Psoas muscle (tissue), 8 donors: ENCODE measurements at places on chromosomes 5 and 9.

DNA sequence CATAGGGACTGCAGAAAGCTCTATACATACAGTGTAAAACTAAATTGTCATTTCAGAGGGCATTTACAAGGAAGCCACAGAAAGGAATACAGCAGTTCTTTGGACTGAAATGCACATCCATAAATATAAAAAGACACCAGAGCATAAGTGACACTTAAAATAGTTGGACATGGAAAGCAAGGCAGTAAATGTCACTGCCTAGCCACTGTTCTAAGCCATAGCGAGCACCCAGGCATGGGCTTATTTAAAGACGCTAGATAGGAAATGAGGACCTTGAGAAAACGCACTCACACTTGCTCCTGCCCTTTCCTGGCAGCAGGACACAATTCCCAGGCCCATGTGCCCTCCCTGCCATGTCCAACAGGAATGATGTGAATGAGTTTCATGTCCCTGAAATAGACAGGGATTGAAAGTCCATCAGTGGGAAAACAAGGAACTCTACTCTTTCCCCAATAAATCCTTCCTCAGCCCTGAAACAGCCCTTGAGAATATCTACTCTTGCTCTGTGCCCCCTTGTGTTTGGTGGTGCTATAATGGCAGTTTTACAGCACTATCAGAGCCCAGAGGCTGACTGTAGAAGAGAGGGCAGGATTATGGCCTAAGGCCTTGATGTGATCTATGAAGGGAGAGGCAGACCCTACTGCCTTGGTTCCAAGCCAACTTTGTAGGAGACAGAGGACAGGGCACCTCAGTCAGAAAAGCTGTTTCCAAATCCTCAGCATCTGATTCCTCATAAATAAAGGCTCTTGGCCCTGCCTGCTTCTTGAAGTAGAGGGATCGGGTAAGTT, 182.9 kb downstream of the SAXO1 start:
- DNase-seq = no peak

- no peak for DNase-seq
These were observed 26.2 kb upstream of the HSPA9 start for GRCh38 chr5:138601444-138601843.

DNA sequence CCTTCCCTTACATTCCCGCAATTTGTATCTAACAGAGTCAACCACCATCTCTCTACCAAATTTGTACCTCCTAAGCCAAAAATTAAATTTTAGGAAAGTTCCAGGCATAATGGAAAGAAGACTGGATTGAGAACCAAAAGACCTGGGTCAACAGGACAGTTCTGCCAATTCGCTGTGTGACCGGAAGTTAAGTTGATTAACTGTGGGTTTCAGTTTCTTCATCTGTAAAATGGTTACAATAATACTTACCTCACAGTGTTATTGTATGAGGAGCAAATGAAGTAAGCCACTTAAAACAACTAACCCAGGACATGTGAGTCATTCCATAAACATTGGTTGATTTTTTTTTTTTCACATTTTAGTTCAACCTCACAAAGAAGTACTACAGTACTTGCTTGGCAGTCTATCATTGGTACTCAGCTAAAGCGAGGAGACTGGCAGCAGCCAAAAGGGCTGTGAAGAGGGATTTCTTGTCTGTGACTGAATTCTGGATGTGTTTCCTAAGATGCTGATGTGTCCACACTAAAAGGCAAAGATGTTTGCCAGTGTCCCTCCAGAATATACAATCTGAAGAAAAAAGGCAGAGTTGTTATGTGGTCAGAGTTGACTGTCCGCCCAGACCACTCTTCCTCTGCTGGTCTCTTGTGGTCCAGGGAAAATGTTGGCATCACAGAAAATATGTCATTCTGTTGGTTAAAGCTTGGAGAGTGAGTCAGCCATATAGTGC, 198.6 kb downstream of the TLE1 start:
- DNase-seq = no peak

DNA sequence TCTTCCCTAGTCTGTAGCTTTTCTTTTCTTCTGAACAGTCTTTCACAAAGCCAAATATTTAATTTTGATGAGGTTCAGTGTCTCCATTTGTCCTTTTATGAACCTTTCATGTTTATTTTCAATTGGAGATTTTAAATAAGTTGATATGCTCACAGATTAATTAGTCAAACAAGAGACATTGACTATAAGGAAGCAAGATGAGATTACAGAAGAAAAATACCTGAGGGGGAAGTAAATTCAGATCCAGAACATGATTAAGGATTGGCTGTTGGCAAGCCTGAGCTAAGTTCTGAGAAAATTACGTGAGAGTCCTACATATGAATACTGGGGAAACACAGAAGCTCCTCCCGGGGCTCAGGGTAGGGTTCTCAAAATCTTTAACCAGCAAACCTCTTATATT, 1039.8 kb upstream of the SEMA6A start:
- no peak for DNase-seq

- no peak for DNase-seq
These were observed 49.9 kb upstream of the HSPA9 start for GRCh38 chr5:138625134-138625533.

DNA sequence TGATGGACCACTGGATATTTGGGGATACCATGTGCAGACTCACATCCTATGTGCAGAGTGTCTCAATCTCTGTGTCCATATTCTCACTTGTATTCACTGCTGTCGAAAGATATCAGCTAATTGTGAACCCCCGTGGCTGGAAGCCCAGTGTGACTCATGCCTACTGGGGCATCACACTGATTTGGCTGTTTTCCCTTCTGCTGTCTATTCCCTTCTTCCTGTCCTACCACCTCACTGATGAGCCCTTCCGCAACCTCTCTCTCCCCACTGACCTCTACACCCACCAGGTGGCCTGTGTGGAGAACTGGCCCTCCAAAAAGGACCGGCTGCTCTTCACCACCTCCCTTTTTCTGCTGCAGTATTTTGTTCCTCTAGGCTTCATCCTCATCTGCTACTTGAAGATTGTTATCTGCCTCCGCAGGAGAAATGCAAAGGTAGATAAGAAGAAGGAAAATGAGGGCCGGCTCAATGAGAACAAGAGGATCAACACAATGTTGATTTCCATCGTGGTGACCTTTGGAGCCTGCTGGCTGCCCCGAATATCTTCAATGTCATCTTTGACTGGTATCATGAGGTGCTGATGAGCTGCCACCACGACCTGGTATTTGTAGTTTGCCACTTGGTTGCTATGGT, 54.5 kb upstream of the HNRNPA0 start:
- no peak for DNase-seq

DNA sequence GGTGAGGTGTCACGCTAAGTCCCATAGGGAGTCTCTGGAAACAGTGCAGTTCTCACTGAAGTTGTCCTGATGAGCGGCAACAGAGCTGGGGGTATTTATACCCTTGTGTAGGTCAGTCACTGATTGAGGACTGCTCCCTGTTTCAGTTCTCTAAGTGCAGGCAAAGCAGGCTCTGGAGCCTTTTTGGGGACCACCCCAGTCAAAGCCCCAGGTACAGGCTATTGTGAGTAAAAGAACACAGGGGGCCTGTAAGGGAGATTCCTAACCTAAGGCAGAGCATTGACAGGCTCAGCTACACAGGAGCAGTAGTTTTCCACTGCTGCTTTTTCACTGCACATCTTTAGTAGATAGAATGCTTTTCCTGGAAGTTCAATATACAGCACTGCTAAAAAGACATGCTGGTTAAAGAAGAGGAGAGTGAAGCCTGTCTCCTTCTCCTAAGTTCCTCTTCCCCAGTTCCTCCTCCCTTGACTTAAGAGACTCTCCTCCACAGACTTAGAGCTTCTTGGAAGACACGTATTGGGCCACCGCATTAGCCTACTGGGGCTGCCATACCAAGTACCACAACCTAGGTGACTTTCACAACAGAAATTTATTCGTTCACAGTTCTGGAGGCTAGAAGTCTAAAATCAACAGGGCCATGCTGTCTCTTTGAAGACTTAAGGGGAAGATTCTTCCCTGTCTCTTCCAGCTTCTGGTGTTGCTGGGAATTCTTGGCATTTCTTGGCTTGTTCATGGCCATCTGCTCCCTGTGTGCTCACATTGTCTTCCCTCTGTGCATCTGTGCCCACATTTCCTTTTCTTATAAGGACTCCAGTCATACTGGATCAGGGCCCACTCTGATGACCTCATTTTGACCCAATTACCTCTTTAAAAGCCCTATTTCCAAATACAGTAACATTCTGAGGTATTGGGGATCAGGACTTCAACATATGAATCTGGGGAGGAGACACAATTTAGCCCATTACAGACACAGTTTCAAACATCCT, 221.0 kb downstream of the ESM1 start:
- no peak for DNase-seq

GRCh38 chr5:35794328-35794619, 62.4 kb upstream of the IL7R start:
- no peak for DNase-seq

DNA sequence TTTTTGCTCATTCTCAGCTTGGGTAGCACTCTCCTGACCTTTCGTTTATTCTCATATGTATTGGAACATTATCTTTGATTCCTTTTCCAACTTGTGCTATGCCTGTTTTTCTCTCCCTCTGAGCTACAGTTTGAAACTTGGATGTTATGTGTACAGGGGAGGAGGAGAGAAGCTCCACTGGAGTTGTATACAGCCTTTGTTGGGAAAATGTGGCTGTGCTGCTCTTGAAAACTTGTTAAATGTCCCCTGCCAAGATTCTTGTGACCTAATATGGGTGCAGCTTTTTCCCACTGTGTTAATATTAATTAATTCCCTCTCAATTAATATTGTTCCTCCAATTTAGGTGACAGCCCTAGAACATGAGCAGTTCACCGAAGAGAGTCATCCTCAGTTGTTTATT, 235.4 kb downstream of the AOPEP start:
- DNase-seq = no peak

- DNase-seq = no peak
These were observed 14.7 kb upstream of the SARDH start for GRCh38 chr9:133752739-133753446.

DNA sequence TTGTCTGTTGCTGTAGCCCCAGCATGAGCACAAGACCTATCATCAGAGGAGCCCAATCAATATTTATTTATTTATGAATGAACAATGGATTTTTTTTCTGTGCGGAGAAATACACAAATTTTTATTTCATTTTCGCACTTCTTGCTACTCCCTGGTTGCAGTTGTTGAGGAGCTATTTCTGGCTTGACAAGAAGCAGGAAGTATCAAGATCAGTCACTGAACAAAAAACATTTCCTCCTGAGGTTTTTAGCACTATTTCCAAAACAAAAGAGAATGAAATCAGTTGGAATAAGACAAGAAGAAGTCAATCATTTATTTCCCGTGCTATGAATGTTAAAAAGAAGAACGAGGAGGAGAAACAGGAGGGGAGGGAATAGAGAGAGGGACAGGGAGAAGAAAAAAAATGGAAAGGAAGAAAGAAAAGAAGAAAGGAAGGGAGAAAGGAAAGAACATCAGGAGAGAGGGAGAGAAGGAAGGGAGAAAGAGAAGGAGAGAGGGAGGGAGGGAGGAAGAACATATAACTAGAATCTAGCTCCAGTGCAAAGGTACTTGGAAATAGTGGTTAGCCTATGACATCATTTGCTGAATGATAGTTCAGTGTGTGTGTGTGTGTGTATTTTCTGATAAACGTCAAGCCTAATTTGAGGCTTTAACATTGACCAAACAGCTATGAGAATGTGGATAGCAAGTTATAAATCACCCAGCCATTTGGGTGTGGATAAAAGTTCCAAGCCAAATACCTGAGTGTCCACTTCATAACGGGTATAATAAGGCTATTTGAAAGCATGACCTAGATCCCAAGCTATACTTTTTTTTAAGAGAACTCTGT, 586.0 kb downstream of the EBF1 start:
- no peak for DNase-seq
